ENCODE measurements at places on chromosomes 2 and 18.

- no peak for DNase-seq
Measured at GRCh38 chr2:53881360-53881759, 21.6 kb upstream of the GPR75 start.

GRCh38 chr2:96495982-96496629 is 9.1 kb downstream of the NEURL3 start:
- DNase-seq: no peak

DNA sequence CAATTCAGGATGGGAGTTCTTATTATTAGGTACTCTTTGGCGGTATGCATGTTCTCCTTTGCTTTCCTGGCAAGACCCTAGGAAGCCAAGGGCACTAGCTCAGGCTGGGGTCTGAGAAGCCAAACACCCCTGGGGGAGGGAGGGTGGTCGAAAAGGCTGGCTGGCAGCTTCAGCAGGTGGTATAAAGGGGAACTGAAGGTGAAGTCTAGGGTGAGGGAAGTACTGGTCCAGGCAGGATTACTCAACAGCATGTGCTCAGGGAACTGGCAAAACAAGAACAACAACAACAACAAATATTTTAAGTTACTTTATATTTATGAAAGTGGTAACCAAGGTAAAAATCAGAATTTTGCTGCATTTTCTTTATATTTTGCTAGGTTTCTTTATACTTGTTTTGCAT is 40.7 kb upstream of the PCBP1 start:
- no peak for DNase-seq

DNA sequence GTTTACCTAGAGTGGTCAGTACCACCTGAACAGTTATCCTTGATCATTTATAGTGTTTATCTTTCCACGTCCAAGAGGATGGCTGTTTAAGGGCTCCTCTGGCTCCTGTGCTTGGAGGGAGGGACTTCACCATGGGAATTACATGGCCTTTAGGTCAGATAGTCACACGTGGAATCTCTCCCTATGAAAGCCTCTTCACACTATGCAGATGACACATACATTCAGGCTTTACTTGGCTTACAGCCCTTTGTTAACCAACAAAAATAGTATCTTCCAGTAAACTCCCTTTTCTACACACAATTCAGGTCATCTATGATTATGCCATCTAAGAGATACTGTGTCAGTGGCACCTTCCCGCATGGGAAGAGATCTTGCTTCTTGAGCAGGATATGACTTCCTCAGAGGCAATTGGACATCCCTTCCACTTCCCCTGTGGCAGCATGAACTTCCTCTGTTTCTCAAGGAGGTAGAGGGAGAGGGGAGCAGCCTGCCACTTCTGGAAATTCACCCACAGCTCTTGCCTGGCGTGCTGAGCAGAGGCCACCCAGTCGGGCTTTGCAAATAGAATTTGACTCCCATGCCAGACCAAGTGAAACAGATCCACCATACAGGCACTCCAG is 53.5 kb downstream of the COLEC12 start:
- no peak for DNase-seq

DNA sequence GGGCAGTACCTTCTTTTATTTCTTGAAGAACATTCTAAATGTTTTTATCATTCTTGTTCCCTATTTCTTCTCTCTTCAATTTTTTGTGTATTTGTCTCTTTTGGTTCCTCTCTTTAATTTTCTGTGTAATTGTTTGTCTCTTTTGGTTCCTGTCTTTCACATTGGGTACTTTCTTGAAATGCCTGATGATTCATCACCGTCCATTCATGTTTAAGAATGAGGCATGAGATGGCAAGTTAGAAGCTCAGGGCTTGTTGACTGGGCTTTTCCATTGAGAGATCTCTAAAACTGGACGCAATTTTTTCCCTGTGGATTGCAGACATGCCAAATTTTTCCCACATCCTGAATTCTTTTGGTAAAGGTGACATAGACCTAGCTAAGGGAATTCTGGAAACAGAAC is 33.7 kb upstream of the IL1R2 start:
- DNase-seq: no peak

- DNase-seq: no peak
Measured at GRCh38 chr2:648476-649424, 28.5 kb downstream of the TMEM18 start.

- no peak for DNase-seq
Measured at GRCh38 chr2:75960472-75961009, 249.8 kb upstream of the GCFC2 start.

- DNase-seq: no peak
Measured at GRCh38 chr2:188678882-188679281, 295.3 kb upstream of the COL3A1 start.

DNA sequence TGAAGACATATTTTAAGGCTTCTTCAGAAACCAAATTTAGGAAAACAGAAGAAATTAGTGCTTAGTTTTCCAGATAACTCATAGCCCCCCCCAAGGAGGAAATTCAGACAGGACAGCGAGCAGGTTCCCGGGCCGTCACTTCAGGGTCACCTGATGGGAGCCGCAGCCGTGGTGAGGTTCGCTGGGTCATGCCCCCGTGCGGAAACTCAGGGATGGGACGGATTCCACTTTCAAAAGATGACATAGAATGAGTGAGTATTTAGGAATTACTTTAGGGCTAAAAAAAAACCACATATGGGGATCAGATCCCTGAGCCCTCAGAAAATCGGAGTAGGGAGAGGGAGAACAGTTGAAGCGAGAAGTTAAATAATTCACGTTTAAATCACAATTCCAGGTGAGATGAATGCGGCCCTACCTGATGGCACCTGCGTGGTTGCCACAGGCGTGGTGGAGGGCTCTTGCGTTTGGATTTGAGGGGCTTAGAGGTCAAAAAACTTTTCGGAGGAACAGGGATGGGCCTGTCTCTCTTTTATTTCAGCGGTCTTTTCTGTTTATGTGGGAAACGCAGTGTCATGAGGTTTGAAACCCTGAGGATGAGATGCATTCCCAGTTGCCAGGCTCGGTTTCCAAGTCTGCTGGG is 114.4 kb downstream of the NFATC1 start:
- no peak for DNase-seq

GRCh38 chr2:167406558-167406957 is 518.3 kb downstream of the XIRP2 start:
- no peak for DNase-seq

DNA sequence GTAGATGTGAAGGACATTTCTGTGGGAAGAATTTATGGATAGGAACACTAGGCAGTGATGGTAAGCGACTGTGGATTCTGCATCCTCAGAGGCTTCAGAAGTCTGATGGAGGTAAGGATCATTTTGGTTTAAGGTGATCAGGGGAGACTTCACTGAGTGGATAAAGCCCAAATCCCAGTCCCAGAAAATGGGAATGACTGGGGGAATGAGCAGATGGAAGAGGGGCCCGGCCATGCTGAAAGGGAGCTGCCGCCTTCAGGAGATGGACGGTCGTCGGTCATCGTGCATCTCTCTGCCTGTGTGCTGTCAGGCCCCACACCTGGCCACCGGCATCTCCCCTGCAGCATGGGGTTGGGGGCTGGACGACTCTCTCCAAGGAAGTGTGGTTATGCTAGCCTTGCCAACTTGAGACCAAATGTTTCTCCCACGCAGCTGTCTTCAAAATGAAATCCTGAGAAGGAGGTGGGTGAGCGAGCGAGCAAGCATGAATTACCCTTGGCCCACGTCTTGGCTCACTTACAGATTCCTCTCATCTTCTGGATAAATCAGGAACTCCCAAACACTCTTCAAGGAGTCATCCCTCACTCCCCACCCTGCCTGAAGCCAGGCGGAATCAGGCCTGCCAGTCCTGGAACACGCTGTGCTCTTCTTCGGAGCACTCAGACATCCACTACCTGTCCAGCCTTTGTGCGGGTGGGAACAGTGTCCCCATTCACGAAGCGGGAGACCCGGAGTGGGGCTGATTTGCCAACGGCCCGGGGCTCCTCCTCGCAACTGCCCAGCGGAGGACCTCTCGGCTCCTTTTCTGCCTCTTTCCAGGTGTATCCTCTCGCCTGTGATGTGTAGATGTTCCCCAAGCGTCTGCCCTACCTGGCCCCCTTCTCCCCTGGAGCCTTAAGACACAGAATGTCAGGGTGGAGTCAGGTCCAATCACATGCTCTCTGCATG is 85.6 kb downstream of the PRKCE start:
- DNase-seq: no peak

- no peak for DNase-seq
Measured at GRCh38 chr2:108612514-108613183, 78.4 kb downstream of the LIMS1 start.

- DNase-seq: no peak
Measured at GRCh38 chr2:32947076-32947483, 327 bp downstream of the LTBP1 start.

- DNase-seq: no peak
Measured at GRCh38 chr2:20145497-20146193, 79.3 kb downstream of the SDC1 start.

DNA sequence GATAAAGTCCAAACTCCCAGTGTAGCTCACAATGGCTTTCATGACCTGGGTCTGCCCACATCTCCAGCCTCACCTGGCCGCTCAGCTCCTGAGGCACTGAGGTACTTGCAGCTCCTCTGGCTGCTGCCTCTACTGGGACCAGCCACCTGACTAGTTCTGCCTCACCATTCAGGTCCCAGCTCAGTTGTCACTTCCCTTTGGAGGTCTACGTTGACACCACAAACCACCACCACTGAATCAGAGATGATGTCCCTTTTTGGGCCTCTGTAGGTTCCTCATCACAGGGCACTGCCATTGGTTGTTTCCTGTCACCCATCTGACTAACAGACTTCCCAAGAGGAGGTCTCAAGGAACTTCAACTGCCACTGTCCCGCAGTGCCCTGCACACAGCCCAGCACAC is 21.2 kb downstream of the SPP2 start:
- DNase-seq: no peak

DNA sequence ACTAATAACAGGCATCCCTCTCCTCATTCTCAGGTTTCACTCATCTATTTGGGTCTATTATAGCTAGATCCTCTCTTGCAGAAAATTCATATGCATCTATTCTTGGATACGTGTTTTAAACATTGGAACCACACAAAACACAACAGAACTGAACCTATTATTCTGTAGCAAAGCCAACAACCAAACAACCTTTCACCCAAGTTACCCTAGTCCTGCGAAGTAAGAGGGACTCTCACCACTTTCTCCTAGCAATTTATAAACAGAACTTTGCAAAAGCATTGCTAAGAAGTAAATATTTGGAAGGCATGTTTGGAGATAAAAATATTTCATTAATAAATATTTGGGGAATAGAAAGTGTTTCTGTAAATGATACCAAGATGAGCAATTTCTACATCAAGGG is 20.4 kb upstream of the SH3BP4 start:
- no peak for DNase-seq

DNA sequence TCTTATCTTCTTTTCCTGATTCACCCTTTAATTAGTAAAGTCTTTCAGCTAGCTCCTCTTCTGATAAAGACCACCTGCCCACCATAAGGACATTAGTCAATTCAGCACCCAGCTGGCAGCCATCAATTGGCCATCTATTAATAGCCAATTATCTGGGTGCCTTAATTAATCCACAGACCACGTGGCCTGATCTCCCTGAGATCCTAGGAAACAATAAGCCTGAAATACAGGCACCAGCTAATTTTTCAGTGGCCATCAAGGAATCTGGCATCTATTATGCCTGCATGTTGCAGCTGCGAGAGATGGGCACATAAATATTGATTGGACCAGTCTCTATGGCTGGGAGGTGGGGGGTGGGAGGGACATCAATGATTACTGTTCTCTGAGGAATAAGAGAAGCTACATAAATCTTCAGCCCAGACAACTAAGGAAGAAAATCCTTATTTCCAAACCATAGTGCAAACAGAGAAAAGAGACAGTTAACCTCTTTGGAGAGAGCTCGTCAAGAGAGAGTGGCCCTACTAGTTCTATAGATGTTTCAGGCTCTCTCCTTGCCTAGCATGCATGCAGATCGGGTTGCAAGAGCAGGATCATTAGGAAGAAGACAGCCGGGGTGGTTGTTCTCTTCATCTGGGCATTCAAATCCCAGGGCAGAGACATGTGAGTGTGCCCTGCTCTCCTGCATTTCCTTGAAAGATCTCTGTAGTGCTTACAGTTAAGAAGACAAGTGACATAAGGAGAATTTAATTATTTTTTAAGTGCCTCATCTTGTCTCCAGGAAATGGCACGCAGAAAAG is 8.7 kb downstream of the GALNT14 start:
- DNase-seq: no peak

- DNase-seq: no peak
Measured at GRCh38 chr2:236176951-236177350, 8.8 kb upstream of the GBX2 start.

GRCh38 chr2:23545811-23546210 is 160.8 kb downstream of the KLHL29 start:
- peak; percentile 53 for DNase-seq

DNA sequence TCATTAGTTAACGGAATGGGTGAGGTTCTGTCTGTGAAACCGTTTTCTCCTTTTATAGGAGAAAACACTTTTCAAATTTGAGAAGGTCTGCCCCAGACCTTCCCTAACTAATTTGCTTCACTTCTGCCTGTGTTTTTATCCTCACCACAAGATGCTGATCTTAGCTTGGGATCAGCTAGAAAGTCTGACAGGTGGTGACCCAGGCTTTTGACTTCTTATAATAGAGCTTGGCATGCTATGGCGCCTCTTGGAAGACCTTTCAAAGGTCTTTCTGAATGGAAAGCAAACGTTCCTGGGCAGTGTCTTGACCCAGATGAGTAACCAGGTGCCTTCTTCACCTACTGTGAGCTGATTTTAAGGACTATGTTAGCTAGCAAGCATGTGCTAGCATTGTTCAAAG is 91.4 kb downstream of the LYPD6 start:
- no peak for DNase-seq

DNA sequence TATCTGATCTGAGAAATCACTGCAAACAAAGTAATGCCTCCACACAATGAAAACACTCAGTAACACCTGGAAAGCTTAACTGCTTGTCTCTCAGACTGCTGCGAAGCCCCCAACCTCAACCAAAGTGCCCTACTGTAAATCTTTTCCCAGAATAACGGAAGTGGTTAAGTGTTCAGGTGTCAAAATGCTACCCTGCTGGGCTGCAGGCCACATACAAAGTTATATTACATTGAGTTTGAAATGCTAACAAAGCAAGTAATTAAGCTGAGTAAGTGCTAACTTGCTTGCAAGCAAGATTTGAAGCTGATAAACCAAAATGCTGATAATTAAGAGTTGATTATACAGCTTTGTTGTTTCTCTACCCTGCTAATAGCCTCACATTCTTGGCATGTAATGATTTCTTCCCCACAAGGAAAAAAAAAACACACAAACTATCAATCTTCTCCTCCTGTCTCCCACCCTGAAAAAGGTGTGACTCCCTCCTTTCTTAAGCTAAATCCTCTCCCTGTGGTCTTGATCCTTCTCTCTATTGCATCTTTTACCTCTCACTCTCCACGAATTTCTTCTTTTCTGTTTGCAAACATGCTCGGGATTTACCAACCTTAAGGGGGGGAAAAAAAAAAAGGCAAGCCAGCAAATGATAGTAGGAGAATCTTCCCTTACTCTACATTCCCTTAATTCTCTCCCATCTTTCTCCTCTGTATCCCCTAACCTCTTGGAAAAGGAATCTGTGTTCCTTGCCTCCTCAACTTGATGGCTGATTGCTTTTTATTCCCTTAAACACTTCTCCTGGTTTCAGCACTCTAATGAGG is 266.8 kb upstream of the SIX3 start:
- DNase-seq: no peak
